Skeletal muscle cell (primary cell): ENCODE measurements at places on chromosomes 12 and 14.

DNA sequence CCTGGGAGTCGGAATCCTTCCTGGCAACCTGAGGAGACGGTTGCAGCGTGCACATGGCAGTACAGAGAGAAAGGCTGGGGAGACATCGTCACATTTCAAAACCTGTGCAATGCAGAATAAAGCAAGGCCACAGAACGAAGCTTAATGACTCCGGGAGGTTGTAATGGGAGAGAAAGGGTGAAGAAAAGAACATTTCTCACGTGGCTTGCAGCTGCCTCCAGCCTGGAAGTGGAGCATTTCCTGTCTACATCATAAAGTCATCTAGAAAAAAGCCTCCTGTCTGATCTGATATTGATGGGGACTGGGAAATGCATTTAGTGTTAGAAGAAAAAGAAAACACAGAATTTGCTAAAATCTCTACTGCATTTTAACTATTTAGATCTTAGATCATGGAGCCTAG, 209.3 kb downstream of the TMEM132C start:
- DNase-seq: no peak

DNA sequence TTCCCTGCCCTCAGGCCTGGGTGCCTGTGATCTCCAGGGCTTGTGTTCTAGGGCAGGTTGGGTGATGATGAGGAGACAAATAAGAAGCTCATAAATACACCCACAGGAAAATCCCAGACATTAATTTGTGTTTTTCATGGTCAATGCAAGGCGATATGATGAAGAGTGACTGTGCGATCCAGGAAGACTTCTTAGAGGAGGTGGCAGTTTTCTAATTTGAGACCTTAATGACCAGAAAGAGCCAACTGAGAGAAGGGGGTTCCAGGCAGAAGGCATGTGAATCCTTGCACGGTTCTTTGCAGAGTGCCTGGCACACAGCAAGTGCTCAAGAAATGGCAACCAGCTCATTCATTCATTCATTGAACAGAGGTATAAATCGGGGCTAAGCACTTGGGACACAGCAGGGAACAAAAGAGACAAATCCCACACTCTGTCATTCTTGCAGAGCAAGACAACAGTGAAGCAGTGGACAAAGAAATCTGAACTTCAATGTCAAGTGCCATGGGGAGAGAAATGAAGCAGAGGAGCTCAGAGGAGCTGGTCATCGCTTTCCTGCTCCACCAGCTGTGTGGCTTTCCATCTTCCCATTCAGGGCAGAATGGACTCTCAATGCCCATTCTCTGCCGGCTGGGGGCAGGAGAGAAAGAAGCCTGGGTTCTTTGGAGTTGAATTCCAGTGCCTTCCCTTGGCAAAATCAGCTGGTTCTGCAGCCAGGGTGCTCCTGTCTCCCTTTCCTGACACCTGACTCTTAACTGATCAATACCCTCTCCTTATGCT, 128.3 kb downstream of the AACS start:
- no peak for DNase-seq

GRCh38 chr12:30687265-30687986, 8.2 kb downstream of the IPO8 start:
- no peak for DNase-seq

DNA sequence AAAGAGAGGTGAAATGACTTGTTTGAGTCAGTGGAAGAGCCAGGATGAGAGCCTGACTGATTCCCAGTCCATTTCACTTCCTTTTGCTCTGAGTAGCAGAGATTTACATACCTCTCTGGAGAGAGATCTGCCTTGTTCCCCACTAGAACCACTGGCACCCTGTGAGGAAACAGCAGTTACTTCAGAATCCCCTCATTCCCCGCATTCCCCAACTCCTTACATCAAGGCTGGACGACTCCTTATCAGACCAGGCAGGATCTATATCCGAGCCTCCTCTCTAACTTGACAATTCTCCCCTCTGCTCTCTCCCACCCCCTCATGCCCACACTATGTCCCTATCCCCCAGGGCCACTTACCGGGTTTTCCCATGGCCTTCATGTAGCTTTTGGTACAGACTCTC, 3.7 kb downstream of the RHEBL1 start:
- DNase-seq: no peak

DNA sequence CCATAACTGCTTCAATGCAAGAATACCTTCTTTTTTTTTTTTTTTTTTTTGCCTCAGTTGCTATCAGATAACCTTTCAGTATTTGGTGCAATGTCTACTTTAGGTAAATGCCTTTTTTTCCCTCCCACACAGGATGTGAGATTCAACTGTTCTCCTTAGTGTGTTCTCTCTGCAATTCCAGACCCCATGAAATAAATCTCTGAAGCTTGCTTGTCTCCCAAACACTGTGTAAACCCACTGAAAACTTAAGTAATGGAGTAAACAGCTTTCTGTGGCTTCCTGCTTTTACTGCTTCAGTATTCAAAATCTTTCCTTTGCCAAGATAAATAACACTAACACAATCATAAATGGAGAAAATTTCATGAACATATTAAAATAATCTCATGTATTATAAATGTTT, 55.8 kb upstream of the CLEC14A start:
- no peak for DNase-seq

- DNase-seq: no peak
These were observed 173.2 kb upstream of the GRIP1 start for GRCh38 chr12:66852091-66852490.

DNA sequence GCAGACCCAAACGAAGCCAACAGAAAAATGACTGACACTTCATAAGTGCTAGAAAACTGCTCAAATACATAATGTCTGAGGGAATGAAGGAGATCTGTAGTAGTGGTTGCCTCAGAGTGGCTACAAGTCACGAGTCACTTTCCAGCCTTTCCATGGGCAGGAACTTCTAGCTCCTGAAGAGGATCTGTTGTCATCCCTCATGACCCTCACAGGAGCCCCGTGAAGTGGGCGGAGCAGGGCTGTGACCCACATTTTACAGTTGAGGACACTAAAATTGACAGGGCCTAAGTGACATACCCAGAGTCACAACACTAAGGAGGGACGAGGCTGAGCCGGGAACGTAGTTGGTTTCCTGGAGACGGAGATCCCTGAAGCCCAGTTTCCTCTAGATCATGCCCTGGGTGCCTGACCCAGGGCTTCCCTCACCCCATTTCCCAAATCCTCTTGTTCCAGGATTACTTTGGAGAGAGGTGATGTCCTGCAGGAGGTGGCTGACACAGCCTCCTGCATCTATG, 45.8 kb upstream of the P2RX7 start:
- DNase-seq: no peak

DNA sequence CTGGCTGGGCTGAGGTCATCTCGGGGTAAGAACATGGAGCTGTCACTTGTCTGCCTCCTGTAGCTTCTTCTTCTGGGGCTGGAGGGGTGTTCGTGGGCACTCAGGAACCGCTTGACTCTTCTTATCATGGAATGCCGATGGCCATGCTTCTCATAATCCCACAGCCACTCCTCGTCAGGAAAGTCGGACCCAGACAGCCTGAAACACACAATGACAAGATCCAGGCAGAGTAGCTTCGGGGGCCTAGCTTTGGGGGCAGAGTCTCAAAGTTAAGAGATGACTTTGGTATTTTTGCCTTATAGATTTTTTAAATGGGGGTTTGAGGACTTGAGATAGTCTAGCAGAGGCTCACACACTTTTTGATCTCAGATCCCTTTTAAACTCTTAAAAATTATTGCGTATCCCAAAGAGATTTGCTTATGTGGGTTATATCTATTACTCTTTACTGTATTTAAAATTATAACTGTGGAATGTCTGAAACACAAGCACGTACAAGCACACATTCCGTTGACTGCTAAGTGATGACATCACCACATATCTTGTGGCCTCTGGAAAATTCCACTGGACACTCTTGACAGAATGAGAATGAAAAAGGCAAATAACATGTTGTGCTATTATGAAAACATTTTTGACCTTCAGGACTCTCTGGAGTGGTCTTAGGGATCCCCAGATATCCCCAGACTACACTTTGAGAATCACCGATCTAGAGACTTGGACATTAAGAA, 43.3 kb downstream of the BEST3 start:
- DNase-seq: peak; percentile 49

DNA sequence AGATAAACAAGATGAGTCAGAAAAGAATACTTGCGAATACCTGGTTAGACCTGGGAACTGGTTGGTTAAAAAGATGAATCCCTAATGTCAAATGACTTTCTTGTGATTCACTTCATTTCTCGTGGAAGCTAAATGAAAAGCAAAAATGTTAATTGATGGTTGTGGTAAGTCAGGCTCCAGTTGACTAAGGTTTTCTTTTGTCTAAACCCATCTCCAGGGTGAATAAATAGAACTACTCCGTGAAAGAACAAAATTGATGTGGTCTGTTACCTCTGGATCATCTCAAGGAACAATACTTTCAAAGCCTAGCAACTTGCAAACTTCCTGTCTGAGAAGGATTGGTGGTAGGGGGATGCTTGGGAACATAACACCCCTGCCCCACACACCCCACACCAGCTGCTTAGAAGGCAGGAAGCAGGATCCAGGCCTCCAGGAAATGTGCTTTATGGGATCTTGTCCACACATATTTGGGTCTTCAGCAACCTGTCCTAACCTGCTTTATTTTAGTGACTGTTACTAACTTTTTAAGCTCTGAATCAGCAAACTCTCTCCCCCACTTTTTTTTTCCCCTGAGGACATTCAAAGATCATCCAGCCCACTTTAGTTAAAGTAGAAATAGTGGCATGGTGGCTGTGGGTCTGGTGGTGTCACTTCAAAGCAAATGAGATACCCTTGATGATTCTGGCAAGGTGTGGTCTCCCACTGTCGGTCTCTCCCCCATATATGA, 60.4 kb upstream of the PTHLH start:
- DNase-seq: no peak

DNA sequence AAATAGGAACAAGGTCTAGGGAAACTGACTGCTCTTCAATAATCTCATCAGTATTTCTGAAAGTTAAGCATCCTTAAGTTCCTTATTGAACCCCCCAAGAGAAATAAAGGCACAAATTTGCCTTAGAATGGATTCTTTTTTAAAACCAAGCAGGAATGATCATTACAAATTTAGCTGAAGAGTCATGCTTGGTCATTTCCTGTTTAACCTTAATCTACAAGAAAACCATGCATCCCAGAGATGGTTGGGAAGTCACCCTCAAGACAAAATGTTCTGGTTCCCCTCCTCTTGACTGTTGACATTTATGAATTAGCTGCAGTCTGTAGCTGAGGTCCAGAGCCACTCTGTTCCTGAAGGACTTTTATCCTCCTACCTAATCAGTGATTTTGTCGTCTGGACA, 291.8 kb upstream of the G2E3 start:
- DNase-seq: peak; percentile 28

- no peak for DNase-seq
These were observed 279.3 kb upstream of the E2F7 start for GRCh38 chr12:77344651-77345050.

GRCh38 chr12:97288531-97288930, 174.1 kb upstream of the RMST start:
- DNase-seq: no peak

DNA sequence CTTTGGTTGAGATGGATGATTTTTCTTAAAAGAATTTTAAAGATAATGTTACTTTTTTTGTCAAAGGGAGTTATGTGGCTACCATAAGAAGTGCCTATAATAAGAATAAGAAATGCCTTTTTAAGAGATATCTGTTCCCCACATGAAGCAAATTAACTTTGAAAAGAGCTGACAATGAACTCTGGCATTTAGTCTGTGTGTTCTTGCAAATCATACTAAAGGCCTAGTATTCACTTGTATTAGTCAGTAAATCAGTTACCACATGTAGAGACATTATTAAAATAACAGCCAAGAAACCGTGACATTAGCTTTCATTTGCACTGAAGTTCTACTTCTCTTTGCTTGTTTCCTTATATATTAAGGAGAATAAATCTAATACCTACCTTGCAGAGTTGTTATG, 296.3 kb downstream of the CCDC91 start:
- no peak for DNase-seq

GRCh38 chr14:87080146-87080545, 912.8 kb downstream of the GALC start:
- DNase-seq: no peak

- DNase-seq: no peak
These were observed 188.4 kb downstream of the RBM19 start for GRCh38 chr12:113777751-113778150.

DNA sequence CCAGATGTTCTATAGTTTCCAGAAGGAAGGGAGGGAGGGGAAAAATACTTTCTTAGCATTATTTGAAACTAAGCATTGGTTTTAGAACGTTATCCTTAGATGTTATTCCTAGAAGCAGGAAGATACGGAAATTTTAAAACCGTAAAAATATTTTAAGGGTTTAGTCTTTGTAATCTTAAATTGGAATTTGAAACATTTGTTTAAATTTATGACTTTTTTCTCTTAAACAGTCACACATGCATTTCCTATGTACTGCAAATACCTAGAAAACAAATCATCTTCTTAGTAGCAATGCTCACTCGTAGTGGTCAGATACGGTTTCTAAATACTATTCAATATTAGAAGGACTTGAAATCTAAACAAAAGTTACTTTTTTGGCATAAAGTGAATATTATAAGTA, 282.0 kb downstream of the ERC1 start:
- DNase-seq: no peak

DNA sequence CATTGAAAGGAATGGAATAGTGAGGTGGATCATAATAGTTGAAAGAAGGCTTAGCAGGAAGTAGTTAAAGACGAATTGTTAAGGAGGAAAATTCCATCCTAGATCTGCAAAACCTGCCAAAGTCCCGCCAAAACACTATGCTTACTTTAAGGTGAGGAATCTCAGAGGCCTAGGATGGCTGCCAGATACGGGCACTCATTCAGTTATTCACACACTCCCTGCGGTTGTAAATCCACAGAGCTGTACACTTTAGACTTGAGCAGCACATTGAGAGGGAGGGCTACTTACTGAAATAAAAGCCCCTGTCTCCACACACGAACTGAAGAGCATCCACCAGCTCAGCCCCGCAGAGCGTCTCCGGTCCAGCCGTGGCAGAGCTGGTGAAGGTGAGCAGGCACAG, 5.0 kb downstream of the IGF1 start:
- no peak for DNase-seq

DNA sequence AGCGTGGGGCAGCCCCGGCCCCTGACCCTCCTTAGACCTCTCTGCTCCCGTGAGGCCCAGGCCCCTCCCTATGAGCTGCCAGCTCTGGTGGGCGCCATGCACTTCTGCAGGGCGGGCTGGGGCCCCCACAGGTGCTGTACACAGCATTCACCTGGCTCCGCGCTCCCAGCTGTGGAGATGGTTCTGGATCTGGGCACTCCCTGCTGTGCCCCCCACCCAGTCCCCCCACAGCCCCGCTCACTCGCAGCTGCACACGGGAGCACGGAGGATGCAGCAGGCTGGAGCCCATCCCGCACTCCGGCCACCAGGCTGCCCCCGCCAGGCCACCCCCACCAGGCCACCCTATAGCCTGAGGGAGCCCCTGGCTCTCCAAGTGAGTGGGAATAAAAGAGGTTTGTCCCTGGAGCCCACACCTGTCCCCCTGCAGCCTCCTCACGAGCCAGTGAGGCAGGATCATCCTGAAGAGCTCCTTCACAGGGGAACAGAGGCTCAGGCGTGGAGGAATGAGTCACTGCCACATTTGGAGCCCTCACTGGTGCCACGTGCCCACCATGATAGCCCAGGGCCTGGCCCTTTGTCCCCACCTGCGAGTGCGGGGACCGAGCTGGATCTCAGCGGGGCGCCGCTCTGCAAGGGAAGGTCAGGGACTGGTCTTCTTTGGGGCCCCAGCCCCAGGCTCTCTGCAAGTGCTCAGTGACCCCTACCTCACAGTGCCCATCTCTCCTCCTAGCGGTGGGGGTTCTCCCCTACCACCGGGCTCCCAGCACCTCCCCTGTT, 1.9 kb downstream of the ADSS1 start:
- no peak for DNase-seq
